ENCODE measurements at places on chromosomes 5 and 9. TPM values are rescaled to one million over a fixed set of nuclear protein-coding genes. Genes with fewer than 3 reads are reported as not detected.

NPR3 gene
- 9.9 TPM for total RNA-seq

LSM11 gene
- 8.9 TPM for total RNA-seq

ENG gene
- 9.4 TPM for total RNA-seq

FCN2 gene
- 1.0 TPM for total RNA-seq

AHRR gene
- total RNA-seq: 1.0 TPM

CCL27 gene
- not detected for total RNA-seq

KIF4B gene
- total RNA-seq: under 0.01 TPM

HSPB3 gene
- 151 TPM for total RNA-seq

SHOC1 gene
- total RNA-seq: not detected

ANKRD34B gene
- total RNA-seq: under 0.01 TPM

ACTBL2 gene
- total RNA-seq: not detected

LRRC19 gene
- not detected for total RNA-seq

C5orf58 gene
- not detected for total RNA-seq

GRIA1 gene
- 1.0 TPM for total RNA-seq

LMNB1 gene
- total RNA-seq: 27.7 TPM

SPATA31C1 gene
- not detected for total RNA-seq

GPR151 gene
- total RNA-seq: not detected

ELOVL7 gene
- total RNA-seq: 0.52 TPM

CDC25C gene
- total RNA-seq: 3.7 TPM

ADAMTS13 gene
- 1.6 TPM for total RNA-seq

MYMK gene
- total RNA-seq: 8.9 TPM

ECM2 gene
- 28.7 TPM for total RNA-seq

EIF4E1B gene
- not detected for total RNA-seq
